ENCODE measurements at places on chromosomes 12 and 14. TPM values are rescaled to one million over a fixed set of nuclear protein-coding genes. Genes with fewer than 3 reads are reported as not detected.

JDP2 gene
- 22.9 TPM for total RNA-seq

P2RX7 gene
- not detected for total RNA-seq

TBC1D30 gene
- total RNA-seq = 1.9 TPM

NXPH4 gene
- total RNA-seq = 5.1 TPM
